Smooth muscle cell of the umbilical artery (primary cell): ENCODE measurements at places on chromosomes 12 and 14. TPM values are rescaled to one million over a fixed set of nuclear protein-coding genes. Genes with fewer than 3 reads are reported as not detected.

The POTEM gene
- not detected in 2 replicates for total RNA-seq

The EPYC gene
- not detected in 2 replicates for total RNA-seq

The SLC15A5 gene
- total RNA-seq = not detected in 2 replicates

The CTSG gene
- total RNA-seq = not detected in 2 replicates

The FOXN4 gene
- not detected in 2 replicates for total RNA-seq

The TAS2R50 gene
- 3.9 and 8.6 TPM in 2 replicates for total RNA-seq

The P2RX7 gene
- total RNA-seq = 0.28 and 0.89 TPM in 2 replicates

The CDKL1 gene
- 4.1 and 7.4 TPM in 2 replicates for total RNA-seq

The SLC41A2 gene
- 29.7 and 40.3 TPM in 2 replicates for total RNA-seq

The EXOC3L4 gene
- 0.59 TPM in 1 of 2 replicates, not detected in the other for total RNA-seq

The AICDA gene
- total RNA-seq = not detected in 2 replicates

The CCDC177 gene
- not detected in 2 replicates for total RNA-seq

The PTPN21 gene
- total RNA-seq = 9.2 and 18.2 TPM in 2 replicates

The ANO2 gene
- total RNA-seq = under 0.01 and 0.23 TPM in 2 replicates

The LIN7A gene
- total RNA-seq = 9.9 and 40.4 TPM in 2 replicates

The KRT5 gene
- 0.23 TPM in 1 of 2 replicates, not detected in the other for total RNA-seq

The NXPH4 gene
- 12.5 and 13.9 TPM in 2 replicates for total RNA-seq

The OAS1 gene
- 0.37 and 0.89 TPM in 2 replicates for total RNA-seq

The OTUB2 gene
- total RNA-seq = 1.5 and 2.6 TPM in 2 replicates

The NGB gene
- not detected in 2 replicates for total RNA-seq

The NPFF gene
- not detected in 2 replicates for total RNA-seq

The DIO3 gene
- not detected in 2 replicates for total RNA-seq

The NAV3 gene
- 39.2 and 159 TPM in 2 replicates for total RNA-seq

The LALBA gene
- not detected in 2 replicates for total RNA-seq

The LTBP2 gene
- total RNA-seq = 334 and 905 TPM in 2 replicates

The RASAL1 gene
- not detected in 2 replicates for total RNA-seq

The KRT83 gene
- total RNA-seq = not detected in 2 replicates

The AP1G2 gene
- total RNA-seq = 8.9 and 14.0 TPM in 2 replicates

The COQ6 gene
- 26.4 and 27.0 TPM in 2 replicates for total RNA-seq

The CHGA gene
- total RNA-seq = not detected in 2 replicates

The CLEC7A gene
- total RNA-seq = not detected in 2 replicates

The TOMM20L gene
- not detected in 2 replicates for total RNA-seq

The PTPRR gene
- total RNA-seq = 0.30 and 2.7 TPM in 2 replicates

The TPH2 gene
- total RNA-seq = not detected in 2 replicates

The CCDC60 gene
- not detected in 2 replicates for total RNA-seq

The CHMP4A gene
- total RNA-seq = 26.1 and 33.1 TPM in 2 replicates

The PRIMA1 gene
- total RNA-seq = not detected in 2 replicates

The MANSC4 gene
- 0.89 TPM in 1 of 2 replicates, not detected in the other for total RNA-seq
